ENCODE measurements at places on chromosomes 2 and 18.

DNA sequence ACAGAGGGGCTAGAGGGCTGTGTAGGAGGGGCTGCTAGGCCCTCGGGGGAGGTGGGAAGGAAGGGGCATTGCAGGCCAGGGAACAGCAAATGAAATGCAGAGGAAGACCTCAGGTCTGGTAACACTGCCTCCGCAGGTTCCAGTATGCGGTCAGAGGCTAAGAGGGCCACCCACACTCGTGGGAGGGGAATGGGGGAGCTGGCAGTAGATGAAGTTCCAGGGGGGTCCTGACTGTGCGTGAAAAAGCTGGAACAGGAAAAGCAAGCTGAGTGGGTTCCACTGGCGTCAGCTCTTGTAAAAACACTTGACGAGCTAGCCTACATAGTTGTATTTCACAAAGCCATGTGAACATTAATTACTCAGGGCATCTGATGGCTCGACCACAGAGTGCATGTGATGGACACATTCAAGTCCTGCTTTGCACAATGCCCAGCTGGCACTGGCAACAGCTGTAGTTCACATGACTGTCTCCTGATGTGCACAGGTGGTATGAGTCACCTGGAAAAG lies 29.0 kb upstream of the PTPN4 start:
- no peak for DNase-seq

GRCh38 chr18:46291149-46291548 lies 187.0 kb downstream of the HAUS1 start:
- no peak for DNase-seq

GRCh38 chr2:18578033-18578432 lies 11.3 kb downstream of the NT5C1B start:
- no peak for DNase-seq

DNA sequence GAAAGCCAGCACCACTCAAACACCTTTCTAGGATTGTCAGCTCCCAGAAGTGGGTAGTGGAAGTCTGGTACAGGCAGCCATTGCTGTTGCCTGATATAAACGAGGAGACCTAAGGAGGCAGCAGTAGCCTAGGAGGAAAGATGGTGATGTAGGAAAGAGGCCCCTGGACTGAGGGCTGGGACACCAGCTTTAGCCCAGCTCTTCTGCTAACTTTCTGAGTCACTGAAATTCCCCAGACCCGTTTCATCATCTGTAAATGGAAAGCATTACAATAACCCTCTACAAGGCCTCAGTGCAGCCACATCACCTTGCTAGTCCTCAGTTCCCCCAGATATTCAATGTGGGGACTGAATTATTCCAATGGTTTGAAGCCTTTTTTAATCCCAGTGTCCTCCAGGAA lies 336.5 kb downstream of the TNS1 start:
- no peak for DNase-seq

- DNase-seq, result no peak
Observed at GRCh38 chr2:136113209-136113971, 4.6 kb downstream of the CXCR4 start.

DNA sequence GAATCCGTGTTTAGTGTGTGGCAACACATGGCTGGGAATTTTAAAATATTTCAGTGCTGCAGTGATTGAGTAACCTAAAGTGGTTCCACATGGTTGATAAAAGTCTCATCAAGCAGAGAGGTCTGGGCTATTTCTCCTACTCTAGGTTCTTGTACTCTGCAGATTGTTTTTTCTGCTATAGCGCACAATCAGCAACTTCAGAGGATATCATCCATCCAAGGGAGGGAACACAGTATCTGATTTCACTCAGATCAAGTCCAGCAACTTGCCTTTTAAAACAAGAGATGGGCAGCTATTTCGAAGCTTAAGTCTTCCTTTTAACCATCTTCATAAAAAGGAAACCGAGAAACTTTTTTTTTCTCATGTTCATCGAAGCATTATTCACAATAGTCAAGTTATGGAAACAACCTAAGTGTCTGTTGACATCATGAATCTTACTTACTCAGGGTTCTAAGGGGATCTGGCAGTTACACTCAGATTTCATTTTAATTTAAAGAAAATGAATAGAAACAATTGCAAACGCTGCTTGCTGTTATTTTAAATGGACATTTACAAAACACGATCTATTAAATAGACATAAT lies 172.7 kb upstream of the TRIB2 start:
- no peak for DNase-seq
